A172 (cell line): ENCODE measurements at places on chromosomes 2 and 18. TPM values are rescaled to one million over a fixed set of nuclear protein-coding genes. Genes with fewer than 3 reads are reported as not detected.

Gene ACOXL
- total RNA-seq, result not detected in 2 replicates

Gene ABCB6
- 41.2 and 41.9 TPM in 2 replicates for total RNA-seq

Gene MYO5B
- total RNA-seq, result 25.8 and 29.5 TPM in 2 replicates

Gene UGT1A4
- not detected in 2 replicates for total RNA-seq

- DNase-seq, result peak; percentile 67
Measured at GRCh38 chr2:27217173-27218121, at the start of gene CAD. Gene CAD, plus strand, starts transcription at chr2:27217369. Its CDS starts 183 bp downstream, at chr2:27217552.

DNA sequence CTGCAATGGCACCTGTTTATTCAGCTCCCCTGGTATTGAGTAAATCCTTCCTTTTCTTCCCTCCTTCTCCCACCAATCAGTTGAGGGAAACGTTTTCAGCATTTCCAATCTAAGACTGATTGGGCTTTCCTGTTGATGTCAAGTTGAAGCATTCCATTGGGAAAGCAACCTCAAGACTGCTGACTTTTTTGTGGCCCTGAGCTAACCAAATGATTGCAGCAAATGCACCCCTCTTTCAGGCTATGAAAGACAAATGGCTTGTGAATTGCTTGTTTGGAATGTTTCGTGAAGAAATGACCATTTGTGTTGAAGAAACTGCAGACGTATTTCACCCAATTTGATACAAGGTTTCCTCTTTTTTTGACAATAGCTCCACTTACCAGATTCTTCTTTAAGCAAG lies 303.5 kb downstream of the EPHA4 start:
- no peak for DNase-seq

GRCh38 chr2:36831185-36831584 lies 134.7 kb downstream of the VIT start:
- DNase-seq, result no peak

- DNase-seq, result no peak
Measured at GRCh38 chr2:159658881-159659873, 42.8 kb upstream of the BAZ2B start.

- no peak for DNase-seq
Measured at GRCh38 chr2:226798422-226799210, 1.0 kb downstream of the IRS1 start.
